ENCODE measurements at places on chromosomes 16 and 17.

DNA sequence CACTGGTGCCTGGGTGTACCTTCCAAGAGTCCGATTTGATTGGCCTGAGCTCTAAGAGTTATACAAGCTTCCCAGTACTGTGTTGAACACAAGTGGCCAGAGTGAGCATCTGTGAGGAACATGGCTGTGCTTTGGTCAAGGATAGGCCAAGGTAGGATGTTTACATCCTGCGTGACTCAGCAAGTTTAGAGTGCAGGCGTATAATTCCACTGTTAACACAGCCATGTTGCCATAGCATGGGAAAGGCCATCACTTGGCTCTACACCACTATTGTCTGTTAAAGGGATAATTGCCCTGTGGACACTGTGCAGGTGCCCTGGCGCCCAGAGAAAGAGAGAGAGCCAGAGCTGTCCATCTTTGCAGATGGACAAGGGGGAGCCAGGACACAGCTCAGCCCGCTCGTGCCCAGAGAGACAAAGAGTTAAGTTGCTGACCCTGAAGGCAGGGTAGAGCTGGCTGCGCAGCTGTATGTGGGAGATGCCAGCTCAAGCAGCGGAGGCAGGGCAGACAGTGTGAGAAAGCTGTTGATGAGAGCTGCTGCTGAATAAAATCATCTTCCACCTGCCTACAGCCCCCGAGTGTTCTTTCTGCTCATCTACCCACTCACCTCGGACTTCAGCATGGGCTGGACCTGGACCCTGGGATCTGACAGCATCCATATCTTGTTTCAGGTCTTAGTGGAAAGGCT lies 11.7 kb downstream of the CFAP52 start:
- DNase-seq = no peak

GRCh38 chr16:84313921-84314320 lies 19.2 kb downstream of the WFDC1 start:
- DNase-seq = no peak

DNA sequence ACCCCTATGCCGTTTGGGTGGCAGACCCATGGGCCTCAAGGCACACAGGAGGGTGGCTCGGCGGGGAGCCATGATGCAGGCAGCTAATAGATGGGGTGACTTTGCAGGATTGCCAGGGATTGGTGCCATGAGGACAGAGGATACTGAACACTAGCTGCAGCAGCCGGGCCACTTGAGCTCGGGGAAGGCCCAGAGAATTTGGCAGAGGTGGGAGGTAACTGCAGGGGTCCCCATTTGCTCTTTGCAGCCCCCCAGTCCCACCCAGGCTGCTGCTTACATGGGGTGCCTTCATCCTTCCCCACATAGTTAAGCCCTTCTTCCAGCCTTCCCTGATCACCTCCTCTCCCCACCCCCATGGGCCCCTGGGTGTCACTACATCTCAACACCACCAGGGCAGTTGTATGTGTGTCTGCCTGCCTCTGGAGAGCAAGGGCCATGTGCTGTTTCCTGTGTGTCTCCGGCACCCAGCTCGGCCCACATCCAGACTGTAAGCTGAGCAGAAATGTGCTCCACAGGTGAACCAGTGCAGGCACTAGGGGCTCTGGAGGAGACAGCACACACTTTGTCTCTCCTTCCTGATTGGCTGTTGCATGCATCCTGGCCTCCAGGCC lies 52.0 kb downstream of the SREBF1 start:
- no peak for DNase-seq

- no peak for DNase-seq
These were observed 49.2 kb downstream of the SREBF1 start for GRCh38 chr17:17787568-17787967.

DNA sequence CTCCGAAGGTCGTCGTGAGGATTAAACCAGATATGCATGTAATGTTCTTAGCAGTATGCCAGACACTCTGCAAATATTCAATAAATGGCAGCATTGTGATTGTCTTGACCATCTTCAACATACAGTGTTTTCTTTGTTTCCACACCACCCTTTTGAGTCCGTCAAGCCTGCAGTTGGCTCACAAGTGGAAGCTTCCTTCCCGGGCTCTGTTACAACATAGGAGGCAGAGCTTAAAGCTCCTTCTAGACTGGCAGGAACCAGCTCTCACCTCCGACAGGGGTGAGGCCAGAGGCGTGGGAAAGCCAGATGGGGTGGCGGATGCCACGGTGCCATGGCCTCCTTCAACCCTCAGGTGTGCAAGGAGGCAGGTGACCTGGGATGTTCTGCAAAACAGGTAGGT lies 138.3 kb downstream of the FOXL1 start:
- DNase-seq = no peak

DNA sequence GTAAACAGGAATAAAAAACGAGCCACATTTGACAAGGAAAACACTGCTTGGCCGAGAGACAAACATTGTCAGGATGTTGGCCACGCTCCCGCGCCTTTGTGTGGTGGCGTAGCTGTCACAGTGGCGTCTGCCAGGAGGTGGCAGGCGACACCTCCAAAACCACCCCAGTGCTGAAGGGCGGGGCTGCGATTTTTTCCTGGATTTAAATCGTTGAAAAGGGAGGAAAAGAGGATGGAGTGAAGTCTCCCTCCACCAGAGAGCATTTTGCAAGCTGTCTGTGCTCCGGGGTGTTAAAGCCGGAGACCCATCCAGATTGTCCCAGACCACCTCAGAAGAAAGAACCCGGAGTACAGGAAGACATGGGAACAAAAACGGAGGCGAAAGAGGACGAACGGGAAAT lies 12.7 kb downstream of the MRM3 start:
- peak; percentile 81 for DNase-seq

GRCh38 chr17:79993390-79994227 lies 42.1 kb downstream of the TBC1D16 start:
- peak; percentile 98 for DNase-seq

- no peak for DNase-seq
These were observed 6.5 kb upstream of the PNPO start for GRCh38 chr17:47934856-47935255.

- DNase-seq = no peak
These were observed 147.1 kb downstream of the WWOX start for GRCh38 chr16:78246559-78246958.

GRCh38 chr17:78163881-78164747 lies 4.3 kb upstream of the SYNGR2 start:
- DNase-seq = no peak

DNA sequence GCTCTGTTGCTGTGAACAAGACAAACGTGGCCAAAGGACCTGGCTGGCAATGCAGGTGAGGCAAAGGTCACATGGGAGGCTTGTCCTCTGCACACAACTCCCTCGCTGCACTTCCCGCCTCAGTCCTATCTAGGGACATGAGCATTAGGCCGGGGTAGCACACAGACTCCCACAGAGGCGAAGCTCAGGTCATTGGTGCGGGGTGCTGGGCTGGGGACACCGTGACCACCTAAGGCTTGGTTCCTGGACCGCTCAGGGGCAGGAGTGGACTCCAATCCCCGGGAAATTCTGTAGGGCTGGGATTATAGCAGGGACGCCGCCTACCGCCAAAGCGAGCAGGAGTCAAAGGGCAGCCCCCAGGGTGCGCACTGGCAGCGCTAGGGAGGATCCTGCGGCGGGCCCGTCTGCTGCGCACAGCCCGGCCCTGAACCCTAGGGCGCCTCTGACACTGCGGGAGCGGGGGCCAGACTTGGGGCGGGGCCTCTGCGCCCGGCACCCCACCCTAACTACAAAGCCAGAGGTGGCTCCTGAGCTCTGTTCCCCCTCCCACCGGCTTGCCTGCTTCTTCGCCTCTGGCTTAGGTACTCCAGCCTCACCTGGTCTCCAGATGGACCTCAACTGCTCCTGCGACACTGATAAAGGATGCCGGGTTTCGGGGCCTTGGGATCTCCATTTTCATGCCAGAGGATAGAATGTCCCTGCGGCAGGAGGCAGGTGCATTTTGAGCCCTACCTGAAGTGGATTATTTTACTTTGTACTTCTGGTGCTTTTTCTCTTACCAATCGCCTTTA lies 3.9 kb upstream of the MT1B start:
- no peak for DNase-seq

GRCh38 chr17:42453439-42453838 lies 5.2 kb upstream of the ATP6V0A1 start:
- DNase-seq = no peak

- no peak for DNase-seq
These were observed 56.0 kb upstream of the FAM20A start for GRCh38 chr17:68657166-68657565.

GRCh38 chr17:80393241-80393890 lies 21.6 kb upstream of the ENDOV start:
- no peak for DNase-seq

DNA sequence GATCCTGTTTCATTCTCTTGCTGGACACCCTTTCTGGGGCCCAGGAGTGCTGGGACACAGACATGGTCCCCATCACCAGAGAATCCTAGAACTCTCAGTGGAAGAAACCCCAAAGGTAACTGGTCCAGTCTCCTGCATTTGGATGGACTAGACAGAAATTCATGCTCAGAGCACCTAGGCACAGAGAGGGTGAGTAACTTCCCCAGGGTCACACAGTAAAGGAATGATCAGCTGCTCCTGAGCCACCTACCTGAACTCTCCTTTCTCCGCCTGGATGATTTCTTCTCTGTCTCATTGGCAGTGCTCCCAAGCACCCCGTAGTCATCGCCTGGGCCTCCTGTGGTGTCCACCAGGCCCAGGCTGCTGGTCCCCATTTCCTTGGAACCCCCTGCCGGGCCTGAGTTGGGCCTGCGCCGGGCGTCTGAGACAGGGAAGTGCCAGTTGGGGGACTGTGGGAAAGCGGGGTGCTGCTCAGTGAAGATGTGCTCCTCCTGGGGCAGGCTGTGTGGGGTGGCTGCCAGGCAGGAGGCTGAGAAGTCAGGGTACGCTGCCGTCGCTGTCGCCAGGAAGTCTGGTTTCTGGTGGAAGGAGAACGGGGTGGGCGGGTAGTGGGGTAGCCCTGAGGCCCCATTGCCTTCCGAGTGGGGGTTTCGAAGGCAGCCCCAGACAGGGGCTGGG lies 767 bp downstream of the MEOX1 start:
- DNase-seq = no peak

GRCh38 chr16:13041180-13041579 lies 139.8 kb downstream of the SHISA9 start:
- DNase-seq = no peak

GRCh38 chr17:57086069-57086930 lies 1.3 kb downstream of the AKAP1 start:
- DNase-seq = peak; percentile 24

DNA sequence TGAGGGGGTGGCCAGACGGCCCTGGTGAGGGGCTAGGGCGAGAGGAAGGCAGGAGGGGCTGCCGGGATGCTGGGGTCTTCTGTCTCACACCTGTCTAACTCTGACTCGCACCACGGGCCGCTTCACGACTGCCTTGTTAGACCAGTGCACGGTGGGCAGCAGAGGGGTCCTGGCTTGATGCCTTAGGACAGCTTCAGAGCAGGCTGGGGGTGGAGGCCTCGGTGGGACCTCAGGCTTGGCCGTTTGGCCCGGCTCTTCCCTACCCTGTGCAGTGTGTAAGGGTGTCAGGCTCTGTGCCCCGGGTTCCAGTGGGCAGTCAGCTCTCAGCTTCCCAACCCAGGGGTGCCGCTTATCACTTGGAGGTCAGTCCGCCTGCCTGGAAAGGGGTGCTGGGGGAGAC lies 100.7 kb downstream of the OR1D5 start:
- DNase-seq = no peak
